ENCODE measurements at places on chromosomes 1 and 21. TPM values are rescaled to one million over a fixed set of nuclear protein-coding genes. Genes with fewer than 3 reads are reported as not detected.

HFM1 gene
- total RNA-seq = 0.29 TPM

KIF21B gene
- 31.8 TPM for total RNA-seq

CCDC17 gene
- 4.6 TPM for total RNA-seq

LACTBL1 gene
- total RNA-seq = not detected

RPTN gene
- not detected for total RNA-seq

SLC30A7 gene
- 25.7 TPM for total RNA-seq

NBPF10 gene
- total RNA-seq = 7.3 TPM

SYTL1 gene
- total RNA-seq = 76.0 TPM

USP48 gene
- 86.3 TPM for total RNA-seq

IFNLR1 gene
- 38.6 TPM for total RNA-seq

DMRTA2 gene
- total RNA-seq = not detected

CAPZB gene
- total RNA-seq = 334 TPM

KRTAP12-2 gene
- not detected for total RNA-seq

GJA4 gene
- not detected for total RNA-seq

SLC22A15 gene
- 4.6 TPM for total RNA-seq

TOMM40L gene
- 12.4 TPM for total RNA-seq

LEPR gene
- total RNA-seq = 0.51 TPM

PGLYRP3 gene
- total RNA-seq = not detected

TMPRSS3 gene
- total RNA-seq = not detected

NBPF3 gene
- 3.0 TPM for total RNA-seq

OR2G6 gene
- total RNA-seq = 1.00 TPM

PTPRC gene
- total RNA-seq = 426 TPM

PDZK1 gene
- total RNA-seq = 0.13 TPM

IVL gene
- total RNA-seq = not detected

IFNAR1 gene
- 34.5 TPM for total RNA-seq

ELAVL4 gene
- not detected for total RNA-seq

CFAP107 gene
- not detected for total RNA-seq

SERTAD4 gene
- total RNA-seq = not detected

KCNE1 gene
- 0.10 TPM for total RNA-seq

MSH4 gene
- 1.4 TPM for total RNA-seq

METTL13 gene
- 33.6 TPM for total RNA-seq

ERICH3 gene
- total RNA-seq = 0.44 TPM

RIPK4 gene
- total RNA-seq = 0.07 TPM

LHX8 gene
- not detected for total RNA-seq

NENF gene
- 24.1 TPM for total RNA-seq

CD48 gene
- 200 TPM for total RNA-seq

Measured in activated B cell treated with CpG ODN at 0.5 μM for 24 hours (primary cell).